ENCODE measurements at places on chromosomes 16 and 17. TPM values are rescaled to one million over a fixed set of nuclear protein-coding genes. Genes with fewer than 3 reads are reported as not detected.

HLF gene
- 0.15 TPM for total RNA-seq

P2RX1 gene
- under 0.01 TPM for total RNA-seq

TMEM235 gene
- not detected for total RNA-seq

FBXW10 gene
- total RNA-seq: not detected

PPP1R27 gene
- not detected for total RNA-seq

CCDC144A gene
- 0.84 TPM for total RNA-seq

ASGR2 gene
- not detected for total RNA-seq

FN3K gene
- total RNA-seq: 1.3 TPM

MT1M gene
- total RNA-seq: 3.0 TPM

SECTM1 gene
- total RNA-seq: 14.0 TPM
